ENCODE measurements at places on chromosomes 1 and 21.
A peak's percentile ranks its signal among the peaks of the same experiment; 100 is the strongest.

DNA sequence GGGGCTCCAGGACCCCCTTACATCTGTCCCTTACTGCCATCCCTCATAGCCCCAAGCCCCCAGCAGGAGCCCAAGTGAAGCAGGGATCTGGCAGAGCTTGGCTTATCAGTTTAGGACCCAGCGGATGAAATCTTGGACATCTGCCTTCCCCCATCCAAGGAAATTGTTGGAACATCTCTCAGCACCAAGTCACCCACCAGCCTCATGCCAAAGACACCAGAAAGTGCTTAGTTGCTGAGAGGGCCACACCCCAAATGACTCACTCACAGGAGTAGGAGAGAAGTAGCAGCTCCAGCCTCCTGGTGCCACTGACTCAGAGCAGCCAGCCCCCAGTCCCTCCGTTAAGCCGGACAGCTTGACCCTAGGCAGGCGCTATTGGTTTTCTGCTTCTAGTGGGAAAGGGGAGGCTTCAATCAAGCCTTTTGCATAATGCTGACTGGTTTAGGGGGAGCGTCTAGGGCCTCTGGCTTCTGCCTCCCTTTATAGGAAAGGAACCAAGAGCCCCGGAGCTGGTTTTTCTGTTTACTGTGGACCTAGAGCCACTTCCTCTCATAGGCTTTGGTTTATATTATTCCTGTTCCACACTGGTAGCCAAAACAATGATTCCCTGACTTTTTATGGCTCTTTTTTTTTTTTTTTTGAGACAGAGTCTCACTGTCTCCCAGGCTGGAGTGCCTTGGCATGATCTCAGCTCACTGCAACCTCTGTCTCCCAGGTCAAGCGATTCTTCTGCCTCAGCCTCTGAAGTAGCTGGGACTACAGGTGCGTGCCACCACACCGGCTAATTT is 114.2 kb upstream of the IPO9 start:
- no peaks in the 10 kb centered on the region for H3K27me3 ChIP-seq
- peaks cover 73% of the 10 kb centered on the region for H3K4me1 ChIP-seq
- H3K27ac ChIP-seq, result peak overlapping the region; percentile 89
- peak; percentile 74 for DNase-seq
- H3K36me3 ChIP-seq, result no peaks in the 10 kb centered on the region
- no peak overlapping the region for H3K4me3 ChIP-seq

DNA sequence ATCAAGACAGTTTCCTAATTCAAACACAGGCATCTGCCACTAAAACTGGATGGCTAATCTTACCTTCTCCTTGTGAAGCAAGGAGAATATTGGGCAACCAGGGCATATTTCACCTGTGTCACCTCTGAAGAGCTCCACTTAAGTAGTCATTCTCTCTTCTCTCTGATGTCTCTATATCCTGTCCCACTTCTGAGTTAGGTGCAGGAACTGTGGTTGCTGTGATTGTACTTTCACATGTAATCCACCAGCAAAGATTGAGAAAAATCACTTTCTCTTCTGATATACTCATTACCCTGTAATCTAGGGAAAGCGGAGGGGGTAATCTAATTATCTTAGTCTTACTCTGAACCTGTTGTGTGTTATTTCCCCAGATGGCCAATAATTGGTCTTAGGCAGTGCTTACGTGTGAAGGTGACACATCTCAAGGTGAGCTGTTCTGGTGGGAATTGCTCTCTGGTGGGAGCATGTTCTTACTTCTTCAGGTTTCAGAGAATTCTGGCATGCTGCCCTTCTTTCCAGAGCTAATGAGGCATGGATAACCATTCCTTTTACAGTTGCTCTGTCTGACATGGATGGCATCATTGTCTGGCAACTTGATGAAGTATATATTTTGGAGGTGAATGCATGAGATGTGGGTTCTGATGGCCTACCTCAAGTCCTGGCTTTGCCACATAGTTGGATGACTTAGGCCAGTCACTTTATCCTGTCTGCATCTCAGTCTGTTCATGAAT is 12.0 kb downstream of the XCL2 start:
- DNase-seq, result no peak
- no peak overlapping the region for H3K4me3 ChIP-seq
- no peaks in the 10 kb centered on the region for H3K27me3 ChIP-seq
- no peaks in the 10 kb centered on the region for H3K36me3 ChIP-seq

DNA sequence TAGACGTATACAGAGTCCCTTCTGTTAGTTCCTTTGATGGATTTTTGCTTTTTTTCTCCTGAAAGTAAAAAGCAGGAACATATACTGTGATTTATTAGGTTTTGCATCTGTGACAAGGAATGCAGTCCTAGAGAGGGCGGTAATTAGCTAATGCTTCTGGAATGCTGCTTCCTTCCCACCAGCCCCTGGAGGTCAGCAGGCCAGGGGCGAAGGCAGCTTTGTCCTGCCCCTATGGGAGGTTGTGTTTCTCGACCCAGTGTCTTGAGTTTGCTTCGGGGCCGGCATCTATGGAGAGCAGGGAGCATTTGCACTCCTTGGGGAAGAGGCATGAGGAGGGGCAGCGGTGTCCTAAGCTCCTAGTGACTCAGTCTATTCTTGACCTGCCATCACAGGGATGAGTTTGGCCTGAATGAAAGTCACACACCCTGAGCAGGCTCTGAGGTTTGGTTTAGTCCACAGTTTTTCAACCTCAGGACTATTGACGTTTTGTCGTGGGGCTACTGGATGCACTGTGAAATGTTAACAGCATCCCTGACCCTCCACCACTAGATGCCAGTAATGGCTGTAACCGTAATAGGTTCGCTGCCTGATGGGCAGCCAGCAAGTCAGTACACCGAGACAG is 85.0 kb upstream of the KCNJ15 start:
- no peaks in the 10 kb centered on the region for H3K36me3 ChIP-seq
- H3K4me3 ChIP-seq, result no peak overlapping the region
- no peaks in the 10 kb centered on the region for H3K27me3 ChIP-seq
- DNase-seq, result no peak

GRCh38 chr1:113912594-113913311 is 7.6 kb downstream of the DCLRE1B start:
- H3K36me3 ChIP-seq, result no peaks in the 10 kb centered on the region
- H3K4me3 ChIP-seq, result no peak overlapping the region
- H3K4me1 ChIP-seq, result peaks cover 9% of the 10 kb centered on the region
- DNase-seq, result no peak

DNA sequence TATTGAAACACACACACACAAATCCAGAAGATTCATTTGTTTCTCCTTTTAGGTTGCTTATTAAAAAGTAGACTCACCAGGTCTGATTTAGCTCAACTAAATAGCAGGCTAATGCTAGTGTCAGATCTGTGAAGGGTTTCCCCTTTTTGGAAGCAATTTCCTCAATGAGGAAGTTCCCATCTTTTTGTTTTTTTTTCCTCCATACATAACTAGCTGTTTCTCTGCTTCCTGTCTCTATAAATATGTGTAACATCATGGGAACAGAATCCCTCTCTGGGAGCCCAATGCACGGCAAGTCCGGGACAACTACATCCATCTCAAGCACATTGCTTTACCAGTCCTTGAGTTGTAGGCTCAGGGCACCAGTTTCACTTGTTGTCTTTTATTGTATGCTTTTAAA is 1421.1 kb downstream of the PLA2G4A start:
- DNase-seq, result no peak
- no peaks in the 10 kb centered on the region for H3K36me3 ChIP-seq
- no peak overlapping the region for H3K4me3 ChIP-seq
- no peaks in the 10 kb centered on the region for H3K27me3 ChIP-seq
- H3K4me1 ChIP-seq, result no peaks in the 10 kb centered on the region
- H3K27ac ChIP-seq, result no peak overlapping the region

- no peak overlapping the region for H3K27ac ChIP-seq
- H3K4me1 ChIP-seq, result no peaks in the 10 kb centered on the region
- no peaks in the 10 kb centered on the region for H3K27me3 ChIP-seq
- no peak overlapping the region for H3K4me3 ChIP-seq
- DNase-seq, result no peak
Measured at GRCh38 chr1:109610609-109611307, 8.7 kb downstream of the GNAT2 start.
